ENCODE measurements at places on chromosomes 16 and 17. TPM values are rescaled to one million over a fixed set of nuclear protein-coding genes. Genes with fewer than 3 reads are reported as not detected.

DNA sequence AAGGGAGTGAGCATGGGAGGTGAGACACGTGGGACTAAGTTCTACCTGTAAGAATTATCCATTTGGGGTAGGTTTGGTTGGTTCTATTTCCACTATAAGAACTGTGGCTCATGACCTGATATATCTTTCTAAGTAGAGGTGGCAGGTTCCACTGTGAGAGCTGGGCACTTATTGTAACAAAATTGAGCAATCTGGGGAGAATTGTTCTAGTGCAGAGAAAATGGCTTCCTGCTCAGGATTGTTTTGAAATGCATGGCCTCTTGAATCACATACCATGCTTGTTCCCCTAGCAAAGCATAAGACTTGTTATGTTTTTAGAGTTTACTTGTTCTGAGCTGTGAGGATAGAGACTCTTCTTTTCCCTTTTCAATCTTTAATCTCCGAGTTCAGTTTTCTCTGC, 125.9 kb downstream of the MAP2K6 start:
- no peak for DNase-seq

DNA sequence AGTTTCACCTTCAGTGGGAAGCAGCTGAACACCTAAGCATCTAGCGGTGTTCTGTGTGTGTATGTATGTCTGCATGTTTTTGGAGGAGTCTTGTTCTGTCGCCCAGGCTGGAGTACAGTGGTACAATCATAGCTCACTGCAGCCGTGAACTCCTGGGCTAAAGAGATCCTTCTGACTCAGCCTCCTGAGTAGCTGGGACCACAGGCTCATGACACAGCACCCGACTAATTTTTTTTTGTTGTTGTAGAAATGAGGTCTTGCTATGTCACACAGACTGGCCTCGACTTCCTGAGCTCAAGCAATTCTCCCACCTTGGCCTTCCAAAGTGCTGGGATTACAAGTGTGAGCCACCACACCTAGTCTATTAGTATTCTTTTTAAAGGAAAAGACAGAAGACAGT, 30.2 kb upstream of the FAAP100 start:
- no peak for DNase-seq

DNA sequence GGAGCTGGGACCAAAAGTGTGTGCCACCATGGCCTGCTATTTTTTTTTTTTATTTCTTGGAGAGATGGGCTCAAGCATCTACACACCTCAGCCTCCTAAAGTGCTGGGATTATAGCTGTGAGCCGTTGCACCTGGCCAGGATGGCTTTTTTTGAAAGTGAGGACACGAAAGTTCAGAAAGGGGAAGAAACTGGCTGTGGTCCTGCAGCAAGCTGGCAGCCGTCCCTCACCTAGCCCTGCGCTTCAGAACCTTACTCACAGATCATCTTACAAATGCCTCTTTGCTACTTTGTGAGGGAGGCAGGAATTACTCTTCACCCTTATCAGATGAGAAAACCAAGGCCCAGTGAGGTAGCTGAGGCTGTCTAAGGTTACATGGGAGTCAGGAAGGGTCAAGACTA, 4.5 kb upstream of the PPY start:
- no peak for DNase-seq

GRCh38 chr17:51852603-51853002, 305.9 kb downstream of the CA10 start:
- no peak for DNase-seq

The CLEC16A gene
- total RNA-seq = 27.6 TPM

The USP6 gene
- total RNA-seq = 0.09 TPM

Measured in mucosa of gallbladder (tissue), 1 donor.